ENCODE measurements at places on chromosomes 16 and 17.

DNA sequence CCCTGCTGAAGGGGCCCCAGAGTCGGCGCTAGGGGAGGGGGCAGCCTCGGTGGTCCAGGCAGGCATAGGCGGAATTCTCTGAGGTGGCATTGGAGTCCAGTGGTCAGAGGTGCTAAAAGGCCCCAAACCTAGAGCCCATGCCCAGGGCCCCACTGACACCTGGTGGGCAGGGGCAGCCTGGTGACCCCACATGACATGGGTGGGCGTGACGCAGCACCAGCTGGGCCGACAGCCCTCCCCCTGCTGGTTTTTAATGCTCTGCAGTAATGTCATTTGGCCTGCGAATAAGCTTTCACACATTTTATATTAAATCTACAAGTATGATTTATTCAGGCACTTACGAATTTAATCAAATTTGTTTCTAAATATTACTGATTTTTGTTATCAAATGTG is 2.1 kb upstream of the RNPS1 start:
- DNase-seq, result no peak

- DNase-seq, result no peak
Observed at GRCh38 chr16:58021661-58022551, 3.6 kb upstream of the MMP15 start.

GRCh38 chr16:69501956-69502745 is 63.6 kb upstream of the NFAT5 start:
- no peak for DNase-seq

- no peak for DNase-seq
Observed at GRCh38 chr17:3688027-3688553, 7.9 kb downstream of the P2RX5 start.

GRCh38 chr17:72376526-72377345 is 255.9 kb downstream of the SOX9 start:
- no peak for DNase-seq

- no peak for DNase-seq
Observed at GRCh38 chr17:27430882-27431491, 25.3 kb upstream of the KSR1 start.

- DNase-seq, result no peak
Observed at GRCh38 chr17:72502371-72503341, 381.8 kb downstream of the SOX9 start.

GRCh38 chr16:56163938-56164337 is 27.4 kb upstream of the GNAO1 start:
- DNase-seq, result no peak

DNA sequence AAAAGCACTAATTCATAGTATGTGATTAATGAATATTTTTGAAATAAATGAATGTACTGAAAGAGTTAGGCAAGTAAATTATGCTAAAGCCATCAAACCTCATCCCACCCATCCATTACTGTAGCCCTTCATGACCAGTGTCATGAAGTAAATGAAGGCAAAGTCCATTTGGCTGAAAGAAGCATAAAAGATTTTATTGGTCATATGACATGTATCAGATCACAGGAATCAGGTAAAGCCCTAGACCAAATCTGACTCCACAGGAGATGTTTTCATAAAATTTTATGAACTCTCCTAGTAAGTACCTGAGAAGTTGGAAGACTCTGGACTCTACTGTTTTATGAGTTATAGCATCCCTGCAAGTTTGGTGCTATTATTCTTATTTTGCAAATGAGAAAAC is 213.5 kb downstream of the TMEM114 start:
- no peak for DNase-seq

GRCh38 chr17:41666237-41666641 is 22.4 kb upstream of the EIF1 start:
- peak; percentile 51 for DNase-seq

- no peak for DNase-seq
Observed at GRCh38 chr17:66423056-66423955, 120.9 kb downstream of the PRKCA start.

GRCh38 chr16:49608779-49609178 is 235.2 kb downstream of the C16orf78 start:
- no peak for DNase-seq

GRCh38 chr17:82332669-82333278 is 792 bp downstream of the SECTM1 start:
- no peak for DNase-seq

DNA sequence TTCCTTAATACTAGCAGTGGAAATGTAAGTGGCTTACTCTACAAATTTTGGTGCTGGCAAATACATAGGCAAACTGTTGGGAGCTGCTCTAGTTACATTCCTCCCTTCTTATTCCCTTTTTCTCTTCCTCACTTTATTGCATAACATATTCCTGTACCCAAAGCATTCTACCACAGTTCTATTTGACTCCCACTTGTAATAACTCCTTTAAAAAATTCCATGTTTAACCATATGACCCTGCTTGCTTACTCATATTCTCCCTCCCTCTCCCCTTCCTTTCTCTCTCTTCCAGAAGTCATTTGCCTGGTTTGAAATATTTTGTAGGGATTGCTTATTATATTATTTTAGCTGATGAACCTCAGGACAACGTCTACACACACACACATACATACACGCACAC is 22.7 kb downstream of the NQO1 start:
- DNase-seq, result no peak

GRCh38 chr16:50474138-50474537 is 74.1 kb upstream of the NKD1 start:
- no peak for DNase-seq

- DNase-seq, result no peak
Observed at GRCh38 chr17:4110152-4110551, 32.7 kb downstream of the ZZEF1 start.

GRCh38 chr16:53132406-53132805 is 77.6 kb downstream of the CHD9 start:
- no peak for DNase-seq

GRCh38 chr16:546909-547770 is 13.1 kb upstream of the PRR35 start:
- DNase-seq, result peak; percentile 42

GRCh38 chr17:65057531-65058090 is 1.1 kb upstream of the GNA13 start:
- DNase-seq, result no peak

GRCh38 chr17:4072487-4073157 is 70.2 kb downstream of the ZZEF1 start:
- DNase-seq, result no peak

- no peak for DNase-seq
Observed at GRCh38 chr17:57174591-57174990, 81.7 kb upstream of the MSI2 start.

- DNase-seq, result no peak
Observed at GRCh38 chr17:60628252-60628889, 28.4 kb downstream of the PPM1D start.

DNA sequence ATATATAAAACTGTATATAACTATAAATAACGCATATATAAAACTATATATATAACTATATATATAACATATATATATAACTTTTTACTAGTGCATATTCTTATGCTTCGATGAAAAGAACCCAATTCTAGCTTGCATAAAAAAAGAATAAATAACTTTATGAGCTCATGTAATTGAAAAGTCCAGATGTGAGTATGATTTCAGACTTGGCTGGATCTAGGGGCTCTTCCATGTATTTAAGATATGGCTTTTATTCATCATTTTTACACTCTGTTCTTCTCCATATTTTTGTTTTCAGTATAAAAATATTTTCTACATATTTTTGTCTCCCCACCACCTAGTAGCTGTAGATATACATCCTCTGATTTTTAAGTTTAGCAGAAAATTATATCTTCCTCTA is 417.5 kb downstream of the CDH11 start:
- DNase-seq, result no peak

DNA sequence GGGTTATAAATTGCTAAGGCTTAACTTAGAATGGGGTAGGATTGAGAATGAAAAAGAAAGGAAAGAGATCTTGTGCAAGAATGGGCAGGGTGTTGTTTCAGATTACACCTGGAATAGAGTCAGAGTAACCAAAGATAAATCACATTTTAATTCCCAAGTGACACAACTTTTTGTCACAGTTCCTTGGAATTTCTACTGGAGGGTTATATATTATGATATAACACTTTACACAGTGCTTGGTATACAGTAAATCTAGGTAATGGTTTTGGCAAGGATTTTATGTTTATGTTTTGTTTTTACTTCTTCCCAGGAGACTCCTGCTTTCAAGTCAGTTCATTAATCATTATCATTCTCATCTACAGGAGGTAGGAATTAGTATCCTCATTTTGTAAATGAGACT is 115.7 kb upstream of the KCNJ16 start:
- no peak for DNase-seq

GRCh38 chr17:49880291-49881053 is 32.6 kb upstream of the TAC4 start:
- peak; percentile 63 for DNase-seq

DNA sequence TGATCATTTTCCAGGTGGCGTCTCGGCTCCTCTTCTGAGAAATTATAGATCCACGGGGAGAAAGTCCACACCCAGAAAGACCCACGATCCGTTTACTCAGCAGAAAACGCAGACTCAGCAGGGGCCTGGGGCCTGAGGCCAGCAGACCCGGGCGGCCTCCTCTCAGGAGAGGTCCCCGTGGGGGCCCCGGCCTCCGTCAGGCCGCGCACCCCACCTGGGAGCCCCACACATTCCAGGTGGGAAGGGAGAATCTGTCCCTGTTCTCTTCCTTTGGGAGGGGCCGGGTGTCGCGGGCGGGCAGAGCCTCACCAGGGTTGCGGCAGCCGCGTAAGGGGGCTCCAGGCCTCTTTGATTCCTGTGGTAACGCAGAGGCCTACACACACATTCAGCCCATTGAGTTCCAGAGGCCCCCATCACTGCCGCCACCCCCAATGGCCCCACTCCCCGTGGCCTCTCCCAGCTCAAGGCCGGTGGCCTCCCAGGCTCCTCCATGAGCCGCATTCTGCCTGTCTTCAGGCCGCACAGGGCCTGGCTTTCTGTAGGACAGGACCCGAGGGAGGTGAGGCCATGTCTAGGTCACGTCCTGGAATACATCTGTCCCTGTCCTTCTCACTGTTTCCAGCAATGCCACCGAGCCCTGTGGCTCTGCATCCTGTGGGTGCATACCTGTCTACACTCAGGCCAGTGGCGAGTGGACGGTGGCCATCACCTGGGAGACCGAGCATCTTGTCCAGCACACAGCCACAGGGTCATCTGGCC is 1.6 kb upstream of the IGFALS start:
- DNase-seq, result no peak

GRCh38 chr17:48564188-48565021 is 13.7 kb downstream of the HOXB4 start:
- DNase-seq, result no peak

- DNase-seq, result no peak
Observed at GRCh38 chr16:66007717-66008116, 358.8 kb upstream of the CDH5 start.

GRCh38 chr17:34368946-34369500 is 6.0 kb upstream of the CCL1 start:
- DNase-seq, result no peak

DNA sequence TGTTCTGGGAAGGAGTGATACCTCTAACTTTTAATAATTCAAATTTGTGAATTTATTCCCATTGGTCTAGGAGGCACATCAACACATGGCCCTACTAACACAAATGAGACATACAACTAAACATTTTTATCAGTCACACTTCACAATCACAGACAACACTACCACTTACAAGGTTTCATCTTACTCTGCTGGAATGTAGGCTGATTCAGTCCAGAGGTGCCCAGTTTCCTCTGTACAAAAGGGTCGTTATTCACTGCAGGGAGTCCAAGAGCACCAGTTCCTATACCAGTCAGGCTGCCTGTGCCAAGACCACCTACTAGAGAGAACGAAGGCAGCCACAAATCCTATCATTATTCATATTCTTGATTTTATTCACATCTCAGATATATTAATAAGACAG is 41.4 kb downstream of the SETD6 start:
- no peak for DNase-seq

GRCh38 chr17:34301986-34302385 is 16.4 kb downstream of the CCL11 start:
- DNase-seq, result no peak

GRCh38 chr17:6269478-6269877 is 165.4 kb downstream of the AIPL1 start:
- DNase-seq, result peak; percentile 15

DNA sequence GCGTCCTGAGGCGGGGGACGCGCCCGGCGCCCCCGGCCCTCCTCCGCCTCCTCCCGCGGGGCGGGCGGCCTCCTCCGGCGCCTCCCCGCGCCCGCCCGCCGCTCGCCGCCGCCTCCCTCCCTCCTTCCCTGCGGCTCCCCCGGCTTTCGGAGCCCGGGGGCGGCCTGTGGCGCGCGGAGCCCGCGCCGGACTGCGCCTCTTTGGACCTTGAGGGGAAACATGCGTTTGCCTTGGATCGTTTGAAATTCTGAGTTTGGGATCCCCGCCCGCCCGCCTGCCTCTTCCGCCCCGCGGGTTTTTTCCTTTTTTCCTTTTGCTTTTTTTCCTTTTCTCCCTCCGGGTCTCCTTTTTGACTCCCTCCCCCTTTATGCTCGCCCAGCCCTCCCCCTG is 390 bp downstream of the ZNRF1 start:
- no peak for DNase-seq

- peak; percentile 36 for DNase-seq
Observed at GRCh38 chr17:82400830-82401229, 17.3 kb upstream of the HEXD start.

- no peak for DNase-seq
Observed at GRCh38 chr16:51759999-51760398, 608.9 kb upstream of the SALL1 start.

DNA sequence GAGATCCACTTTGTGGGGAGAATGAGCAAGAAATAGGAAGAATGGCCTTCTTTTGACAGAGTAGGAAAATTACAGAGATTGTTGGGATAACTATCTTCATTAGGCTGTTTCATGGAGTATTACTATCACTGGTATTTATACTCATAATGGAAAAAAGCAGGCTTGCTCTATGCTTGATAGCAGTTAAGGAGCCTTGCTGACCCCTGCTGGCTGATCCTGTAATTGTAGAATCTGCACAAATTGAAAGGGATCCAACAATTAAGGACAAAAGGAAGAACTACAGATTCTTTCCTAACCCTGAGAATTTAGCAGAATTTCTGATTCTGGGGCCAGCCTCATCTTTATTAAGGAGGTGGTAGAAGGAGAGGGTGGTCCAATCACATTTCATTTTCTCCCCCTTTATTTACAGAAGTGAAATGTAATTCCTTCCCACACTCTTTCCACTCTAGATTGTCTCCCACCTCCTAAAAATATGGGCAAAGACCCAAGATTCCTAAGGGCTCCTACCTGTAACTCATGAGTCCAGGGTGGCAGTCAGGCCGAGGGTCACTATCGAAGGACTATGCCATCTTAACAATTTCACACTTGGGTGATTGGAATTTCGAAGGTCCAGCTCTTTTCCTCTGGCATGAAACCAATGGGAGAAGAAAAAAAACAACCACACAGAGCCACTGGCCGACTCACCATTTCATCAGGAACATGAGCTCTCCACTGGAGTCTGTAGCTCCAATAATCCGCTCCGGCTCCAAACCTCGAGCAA is 26.3 kb downstream of the NFE2L1 start:
- DNase-seq, result peak; percentile 42

- DNase-seq, result no peak
Observed at GRCh38 chr16:53678756-53679343, 24.8 kb downstream of the RPGRIP1L start.

GRCh38 chr17:47843391-47843730 is 2.3 kb upstream of the SCRN2 start:
- no peak for DNase-seq

- DNase-seq, result peak; percentile 62
Observed at GRCh38 chr16:660459-661183, 7.3 kb upstream of the RHOT2 start.

GRCh38 chr17:41678411-41678906 is 10.2 kb upstream of the EIF1 start:
- no peak for DNase-seq

All from stimulated activated CD8-positive, alpha-beta memory T cell treated with anti-CD3 and anti-CD28 coated beads, Interleukin-2, amount 100 ng/mL, for 48 hours (primary cell).